ENCODE measurements at places on chromosomes 4 and X.

DNA sequence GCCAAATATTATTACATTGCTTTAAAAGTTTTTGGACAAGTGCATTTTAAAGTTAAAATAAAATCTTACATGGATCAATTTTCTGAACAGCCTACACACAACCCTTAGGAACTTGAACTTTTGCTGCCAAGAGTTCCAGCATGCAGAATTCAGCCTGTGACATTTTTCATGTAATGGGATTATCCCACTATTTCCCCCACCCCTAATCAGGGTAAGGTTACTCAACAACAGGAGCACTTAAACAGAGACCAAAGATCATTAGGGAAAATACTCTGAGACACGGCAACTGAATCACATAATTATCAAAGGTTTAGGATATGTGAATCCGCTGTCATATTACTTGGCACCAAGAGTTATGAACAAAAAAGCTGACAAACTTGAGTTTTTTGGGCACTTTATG, 47.2 kb downstream of the IQCM start:
- H3K27me3 ChIP-seq, result no peaks in the 10 kb centered on the region
- H3K4me1 ChIP-seq, result no peaks in the 10 kb centered on the region
- H3K4me3 ChIP-seq, result no peak overlapping the region
- H3K27ac ChIP-seq, result no peak overlapping the region
- no peak for DNase-seq

DNA sequence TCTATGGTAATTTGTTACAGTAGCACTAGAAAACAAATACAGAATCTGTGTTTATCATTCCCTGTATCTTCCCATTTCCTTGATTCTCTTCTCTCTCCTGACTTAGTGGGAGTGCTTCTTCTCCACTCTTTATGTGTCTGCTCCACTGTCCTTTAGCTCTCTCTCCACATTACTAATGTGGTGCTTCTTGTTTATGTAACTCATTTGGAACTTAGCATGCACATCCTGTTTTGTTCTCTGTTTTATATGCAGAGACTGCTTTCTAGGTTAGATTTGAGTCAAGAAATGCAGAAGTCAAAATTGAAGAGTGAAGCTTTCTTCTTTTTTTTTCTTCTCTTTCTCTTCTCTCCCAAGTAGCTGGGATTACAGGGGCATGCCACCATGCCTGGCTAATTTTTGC, 25.9 kb downstream of the ADH1A start:
- H3K4me1 ChIP-seq, result no peaks in the 10 kb centered on the region
- no peak overlapping the region for H3K4me3 ChIP-seq
- no peak overlapping the region for H3K27ac ChIP-seq
- H3K36me3 ChIP-seq, result no peaks in the 10 kb centered on the region

DNA sequence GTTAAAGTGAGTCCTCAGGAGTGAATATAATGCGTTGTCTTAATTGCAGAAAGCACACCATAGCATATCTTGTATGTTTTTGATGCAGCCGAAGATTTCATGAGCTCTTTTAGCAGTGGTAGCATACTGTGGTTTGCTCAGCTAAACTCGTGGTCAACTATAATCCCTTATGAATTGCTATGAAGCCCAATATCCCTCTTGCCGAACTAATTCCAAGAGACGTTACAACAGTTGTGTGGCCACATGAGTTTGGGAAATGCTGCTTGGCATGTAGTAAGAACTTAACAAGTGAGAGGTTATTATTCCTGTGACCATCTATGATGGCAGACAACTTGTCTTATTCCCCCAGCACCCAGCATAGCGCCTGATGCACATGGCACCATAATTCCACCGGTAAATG, 30.7 kb downstream of the SYAP1 start:
- H3K27ac ChIP-seq, result no peak overlapping the region
- no peaks in the 10 kb centered on the region for H3K36me3 ChIP-seq
- no peaks in the 10 kb centered on the region for H3K27me3 ChIP-seq
- H3K4me1 ChIP-seq, result no peaks in the 10 kb centered on the region

DNA sequence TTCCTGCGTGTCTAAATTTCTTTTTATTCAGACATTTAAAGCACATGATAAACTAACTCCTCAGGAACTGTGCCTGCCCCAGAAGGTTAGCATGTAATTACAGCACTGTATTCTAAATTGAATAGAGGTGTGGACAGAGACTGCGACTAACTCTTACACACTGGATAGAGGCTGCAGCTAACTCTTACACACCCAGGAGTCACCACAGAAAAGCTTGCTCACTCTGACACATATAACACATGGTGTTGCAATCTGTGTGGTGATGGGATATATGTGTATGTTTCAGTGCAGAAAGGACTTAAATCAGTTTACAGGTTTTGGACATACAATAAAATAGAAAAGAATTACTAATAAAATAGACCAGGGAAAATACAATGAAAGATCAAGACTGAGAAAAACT, 41.5 kb downstream of the SMAD1 start:
- H3K27me3 ChIP-seq, result no peaks in the 10 kb centered on the region
- no peaks in the 10 kb centered on the region for H3K36me3 ChIP-seq
- no peaks in the 10 kb centered on the region for H3K4me1 ChIP-seq
- no peak overlapping the region for H3K4me3 ChIP-seq
- H3K27ac ChIP-seq, result no peak overlapping the region
- DNase-seq, result no peak

- H3K4me3 ChIP-seq, result no peak overlapping the region
- H3K36me3 ChIP-seq, result no peaks in the 10 kb centered on the region
- peaks cover under 1% of the 10 kb centered on the region for H3K27me3 ChIP-seq
- no peak for DNase-seq
- peaks cover 8% of the 10 kb centered on the region for H3K4me1 ChIP-seq
Measured at GRCh38 chrX:150355913-150356312, 7.2 kb upstream of the MAMLD1 start.

DNA sequence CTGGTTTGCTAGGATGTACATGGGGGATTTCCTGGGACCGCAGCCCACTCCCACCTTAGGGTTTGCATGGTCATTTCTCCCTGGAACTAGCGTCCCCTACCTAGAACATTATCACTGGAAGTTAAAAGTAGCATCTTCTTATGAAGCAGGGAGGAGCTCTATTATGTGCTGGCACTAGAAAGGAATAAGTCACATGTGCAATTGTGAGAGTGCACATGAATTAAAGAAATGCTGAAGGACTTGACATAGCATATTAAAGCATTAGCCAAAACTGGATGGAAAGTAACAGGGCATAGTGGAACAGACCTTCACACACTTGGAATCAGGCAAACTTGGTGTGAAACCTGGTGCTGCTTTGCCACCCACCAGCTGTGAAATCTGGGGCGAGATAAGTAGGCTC, 2.7 kb downstream of the EXOC1L start:
- H3K36me3 ChIP-seq, result no peaks in the 10 kb centered on the region
- no peak for DNase-seq
- H3K4me1 ChIP-seq, result no peaks in the 10 kb centered on the region
- H3K27me3 ChIP-seq, result no peaks in the 10 kb centered on the region
- no peak overlapping the region for H3K4me3 ChIP-seq
- no peak overlapping the region for H3K27ac ChIP-seq

DNA sequence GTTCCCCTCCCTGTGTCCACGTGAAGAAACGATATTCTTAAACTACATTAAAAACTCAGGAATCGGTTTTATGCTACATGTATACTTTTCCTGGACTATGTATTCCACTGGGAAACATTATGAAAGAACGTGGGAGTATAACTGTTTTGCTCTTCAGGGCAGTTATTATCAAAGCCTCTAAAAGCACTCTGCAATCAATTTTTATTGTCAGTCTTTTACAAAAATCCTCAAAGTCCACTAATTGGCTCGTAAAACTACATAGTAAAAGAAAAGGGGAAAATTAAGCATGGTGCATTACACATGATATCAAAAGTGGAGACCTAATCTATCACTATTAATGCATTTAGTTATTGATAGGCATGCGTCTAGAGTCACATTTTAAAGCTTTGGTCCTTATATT, 11.4 kb upstream of the CFAP299 start:
- no peak overlapping the region for H3K4me3 ChIP-seq
- no peaks in the 10 kb centered on the region for H3K4me1 ChIP-seq
- H3K36me3 ChIP-seq, result no peaks in the 10 kb centered on the region
- H3K27me3 ChIP-seq, result no peaks in the 10 kb centered on the region
- DNase-seq, result no peak
- H3K27ac ChIP-seq, result no peak overlapping the region

DNA sequence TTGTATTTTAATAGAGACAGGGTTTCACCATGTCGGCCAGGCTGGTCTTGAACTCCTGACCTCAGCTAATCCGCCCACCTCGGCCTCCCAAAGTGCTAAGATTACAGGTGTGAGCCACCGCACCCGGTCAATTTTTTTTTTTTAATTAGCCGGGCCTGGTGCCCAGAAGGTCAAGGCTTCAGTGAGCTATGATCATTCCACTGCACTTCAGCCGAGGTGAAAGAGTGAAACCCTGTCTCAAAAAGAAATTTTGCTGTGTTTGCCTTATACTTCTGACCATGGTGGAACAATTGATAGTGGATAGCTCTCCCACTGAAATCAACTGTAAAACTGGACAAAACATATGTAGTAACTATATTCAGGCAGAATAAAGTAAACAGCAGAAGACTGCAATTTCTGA, 24.0 kb upstream of the SMIM14 start:
- H3K4me3 ChIP-seq, result no peak overlapping the region
- H3K27ac ChIP-seq, result no peak overlapping the region
- no peak for DNase-seq
- H3K36me3 ChIP-seq, result no peaks in the 10 kb centered on the region

DNA sequence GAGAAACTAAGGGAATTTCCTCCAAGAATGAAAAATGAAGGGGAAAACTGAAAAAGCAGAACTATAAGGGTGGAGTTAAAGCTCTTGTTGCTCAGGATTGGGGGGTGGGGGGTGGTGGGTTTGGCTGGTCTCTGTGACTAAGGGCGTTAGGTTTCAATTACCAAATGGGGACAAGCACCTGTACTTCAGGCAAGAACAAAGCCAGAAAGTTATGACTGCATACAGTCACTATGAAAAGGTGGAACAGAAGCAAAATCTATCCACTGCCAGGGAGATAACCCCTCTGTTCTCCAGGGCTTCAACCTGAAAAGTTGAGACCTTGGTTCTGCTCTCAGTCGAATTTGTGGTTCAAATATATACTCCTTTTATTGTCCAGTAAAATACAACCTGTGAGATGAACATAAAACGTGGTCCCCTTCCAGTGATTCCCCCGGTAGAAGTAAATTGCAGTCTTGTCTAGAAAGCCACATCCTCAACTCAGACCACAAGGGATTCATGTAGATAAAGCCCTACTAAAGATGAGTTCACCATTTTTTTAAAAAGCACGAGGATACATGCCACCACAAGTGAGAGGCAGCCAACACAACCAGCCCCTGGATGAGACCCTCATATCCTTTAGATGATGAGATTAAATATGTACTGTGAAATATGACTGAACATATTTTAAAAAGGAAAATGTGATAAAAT, 257.1 kb upstream of the RPS6KA3 start:
- no peaks in the 10 kb centered on the region for H3K36me3 ChIP-seq
- no peak overlapping the region for H3K4me3 ChIP-seq
- no peaks in the 10 kb centered on the region for H3K27me3 ChIP-seq
- H3K27ac ChIP-seq, result no peak overlapping the region

GRCh38 chr4:180757927-180758326, 1485.3 kb upstream of the TENM3 start:
- no peaks in the 10 kb centered on the region for H3K4me1 ChIP-seq
- DNase-seq, result no peak
- no peaks in the 10 kb centered on the region for H3K36me3 ChIP-seq
- H3K27ac ChIP-seq, result no peak overlapping the region

DNA sequence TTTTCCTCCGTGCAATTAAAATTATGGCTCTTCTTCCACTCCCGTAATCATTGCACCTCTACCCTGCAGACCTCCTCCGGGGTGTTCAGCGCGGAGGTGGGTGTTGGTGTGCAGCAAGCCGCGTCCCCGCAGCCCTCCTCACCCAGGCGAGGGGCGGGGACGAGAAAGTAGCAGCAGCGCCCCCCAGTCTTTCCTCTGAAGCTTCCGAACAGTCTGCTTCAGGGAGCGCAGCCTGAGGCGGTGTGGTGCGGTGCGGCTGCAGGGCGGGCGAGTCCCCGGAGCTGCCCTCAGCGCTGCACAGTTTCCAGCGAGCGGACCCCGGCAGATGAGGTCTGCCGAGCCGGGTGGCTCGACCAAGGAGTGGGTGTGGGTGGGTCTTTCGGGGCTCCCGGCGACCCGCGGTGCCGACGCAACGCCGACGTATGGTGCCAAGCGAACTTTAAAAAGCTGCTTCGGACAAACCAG, at the start of gene FRAS1:
Gene FRAS1, plus strand, starts transcription at position 189 of the 465 bp plus-strand sequence. CDS start 687 bp downstream, outside the sequence.
- H3K27me3 ChIP-seq, result no peaks in the 10 kb centered on the region
- peak within 1 kb of the TSS; percentile 88 for H3K4me3 ChIP-seq
- peak; percentile 29 for DNase-seq
- no peaks in the 10 kb centered on the region for H3K4me1 ChIP-seq
- peak within 1 kb of the TSS; percentile 12 for H3K27ac ChIP-seq

GRCh38 chrX:79065696-79066095, 78.8 kb upstream of the GPR174 start:
- H3K27ac ChIP-seq, result no peak overlapping the region
- no peak overlapping the region for H3K4me3 ChIP-seq
- H3K36me3 ChIP-seq, result no peaks in the 10 kb centered on the region
- H3K27me3 ChIP-seq, result no peaks in the 10 kb centered on the region
- DNase-seq, result no peak

- no peaks in the 10 kb centered on the region for H3K27me3 ChIP-seq
- H3K27ac ChIP-seq, result no peak overlapping the region
- H3K4me3 ChIP-seq, result no peak overlapping the region
- H3K36me3 ChIP-seq, result no peaks in the 10 kb centered on the region
- DNase-seq, result no peak
Measured at GRCh38 chrX:12581546-12581945, 209.7 kb upstream of the PRPS2 start.

Measured in PC-9 (cell line).